Activated CD4-positive, alpha-beta memory T cell treated with anti-CD3 and anti-CD28 coated beads for 36 hours (primary cell): ENCODE measurements at places on chromosomes 5 and 9. TPM values are rescaled to one million over a fixed set of nuclear protein-coding genes. Genes with fewer than 3 reads are reported as not detected.

DNA sequence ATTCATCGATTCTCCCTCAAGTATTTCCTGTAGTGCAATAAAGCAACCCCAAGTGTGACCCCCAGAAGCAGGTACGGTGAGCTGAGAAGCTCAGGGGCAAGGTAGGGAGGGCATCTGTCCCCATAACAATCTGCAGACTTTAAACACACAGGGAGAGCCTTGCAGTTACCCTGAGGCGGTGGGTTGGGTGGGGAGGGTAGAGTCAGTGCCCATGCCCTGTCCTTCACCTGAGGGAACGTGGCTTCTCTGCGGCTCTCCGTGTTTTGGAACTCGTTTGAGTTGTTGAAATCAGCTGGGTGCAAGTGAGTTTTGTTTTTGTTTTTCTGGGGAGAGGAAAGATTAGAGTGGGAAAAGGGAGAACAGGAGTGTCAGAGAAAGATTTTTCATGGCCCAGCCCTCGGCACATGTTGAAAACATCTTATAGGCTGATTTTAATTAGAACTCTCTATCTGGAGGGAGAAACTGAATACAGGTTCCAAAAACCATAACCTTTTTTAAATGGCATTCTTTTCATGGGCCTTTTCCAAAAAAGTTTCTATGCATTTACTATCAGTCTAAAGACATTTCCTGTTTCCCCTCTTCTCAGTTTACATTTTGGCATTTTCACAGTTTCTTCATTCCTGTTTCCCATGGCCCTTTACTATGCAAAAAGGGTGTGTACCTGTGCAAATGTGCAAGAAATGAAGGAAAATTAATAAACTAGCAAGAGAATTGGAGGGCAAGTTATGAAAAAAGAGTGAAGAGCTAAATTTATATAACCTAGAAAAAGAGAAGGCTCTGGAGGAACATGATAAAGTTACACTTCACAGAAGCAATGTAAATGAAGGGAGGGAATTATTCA lies 266.5 kb upstream of the VLDLR start:
- no peak for DNase-seq

GRCh38 chr5:108505608-108506007 lies 123.7 kb upstream of the FBXL17 start:
- DNase-seq, result no peak

- DNase-seq, result peak; percentile 84
Measured at GRCh38 chr5:150778517-150779396, at the start of gene SMIM3. Gene SMIM3 (plus strand): TSS chr5:150778757. CDS start chr5:150795441, 16,684 bp downstream.

GRCh38 chr9:80077059-80077458 lies 505.3 kb downstream of the TLE4 start:
- no peak for DNase-seq

DNA sequence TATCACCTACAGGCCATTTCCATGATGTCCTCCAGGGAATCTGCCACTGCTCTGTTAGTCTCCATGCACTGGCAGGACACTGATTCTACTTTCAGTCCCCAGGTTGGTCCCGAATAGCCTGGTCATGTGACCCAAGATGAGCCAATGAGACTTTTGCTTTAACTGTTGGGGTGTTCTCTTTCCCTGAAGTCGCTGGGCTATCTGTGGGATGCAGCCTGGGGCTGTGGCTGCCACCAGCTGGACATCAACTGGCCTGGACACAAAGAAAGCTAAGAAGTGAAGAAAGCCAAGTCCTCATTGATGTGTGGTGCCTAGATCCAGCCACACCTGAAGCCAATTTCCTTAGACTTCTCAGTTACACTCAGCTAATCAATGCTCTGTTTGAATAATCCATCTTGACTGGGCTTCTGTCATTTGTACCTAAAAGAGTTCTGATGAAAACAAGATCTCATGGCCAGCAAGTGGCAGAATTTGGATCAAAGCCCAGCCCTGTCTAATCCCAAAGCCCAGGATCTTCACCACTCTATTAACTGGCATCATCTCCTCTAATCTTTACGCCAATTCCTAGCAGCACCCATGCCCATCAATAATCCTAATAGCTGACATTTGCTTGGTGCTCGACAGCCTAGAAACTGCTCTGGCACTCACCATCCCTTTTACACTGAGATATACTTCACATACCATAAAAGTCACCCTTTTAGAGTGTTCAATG lies 37.0 kb downstream of the SH3PXD2B start:
- no peak for DNase-seq

The SV2C gene
- total RNA-seq, result 0.02 TPM

DNA sequence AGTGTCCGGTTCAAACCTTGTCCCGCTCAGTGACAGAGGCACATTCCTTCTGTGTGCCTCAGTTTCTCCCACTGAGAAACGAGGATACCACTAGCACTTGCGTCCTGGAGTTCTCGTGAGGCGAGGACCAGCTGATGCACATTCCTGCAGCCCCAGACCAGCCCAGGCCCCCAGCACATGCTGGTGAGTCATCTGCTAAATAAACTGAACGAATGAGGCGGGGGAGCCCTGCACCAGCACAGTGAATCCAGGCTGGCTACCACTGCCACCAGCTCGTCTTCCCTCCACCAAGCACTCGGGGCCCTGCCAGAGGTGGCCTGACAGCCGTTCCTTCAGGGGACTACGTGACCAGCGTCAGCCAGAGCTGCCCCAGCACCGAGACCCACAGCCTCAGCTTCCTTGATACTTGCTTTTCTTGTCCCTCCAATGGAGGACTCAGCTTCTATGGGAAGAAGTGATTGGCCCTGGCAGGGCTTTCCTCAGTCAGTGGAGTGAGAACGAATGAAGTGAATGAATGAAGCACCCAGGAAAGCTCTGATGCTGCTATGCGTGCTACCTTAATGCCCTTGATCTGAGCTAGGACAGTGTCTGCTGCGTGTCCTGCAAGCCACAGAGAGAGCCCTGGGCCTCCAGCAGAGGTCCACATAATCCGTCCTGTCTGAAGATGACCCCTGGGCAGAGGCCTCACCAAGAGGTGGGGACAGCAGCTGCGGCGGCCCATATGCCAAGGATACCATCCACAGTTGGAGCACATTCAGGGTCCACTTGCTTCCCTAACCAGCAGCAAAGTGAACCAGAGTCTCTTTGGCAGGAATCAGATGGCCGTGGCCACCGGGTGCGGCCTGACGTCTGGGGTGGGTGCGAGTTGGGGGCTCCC lies 13.5 kb upstream of the BARX1 start:
- no peak for DNase-seq

GRCh38 chr9:98784831-98785806 lies 11.2 kb downstream of the ANKS6 start:
- DNase-seq, result no peak

GRCh38 chr5:143314659-143315058 lies 88.8 kb downstream of the NR3C1 start:
- no peak for DNase-seq

DNA sequence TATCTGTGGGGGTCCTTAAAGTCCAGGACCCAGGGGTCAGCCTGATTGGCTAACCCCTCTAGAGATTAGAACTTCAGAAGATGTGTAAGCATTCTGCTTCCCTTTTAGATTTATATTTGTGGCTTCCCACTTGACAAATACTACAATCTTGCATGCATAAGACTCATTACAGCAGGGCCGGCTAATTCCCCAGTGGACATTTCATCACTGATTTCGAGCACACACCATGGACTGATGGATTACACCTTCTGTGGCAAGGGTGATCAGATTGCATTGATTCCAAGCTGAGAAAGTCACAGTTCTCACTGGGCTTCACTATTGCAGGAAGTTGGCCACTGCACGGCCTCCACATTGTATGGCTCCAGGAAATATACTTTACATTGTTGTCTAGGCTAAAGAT lies 65.8 kb upstream of the DAPK1 start:
- no peak for DNase-seq

The RALGPS1 gene
- total RNA-seq, result 2.1 TPM

The SPOCK1 gene
- not detected for total RNA-seq

The PPIP5K2 gene
- total RNA-seq, result 44.4 TPM

The EEIG1 gene
- 50.7 TPM for total RNA-seq

The CCL27 gene
- total RNA-seq, result not detected

- no peak for DNase-seq
Measured at GRCh38 chr5:112794410-112794809, 56.7 kb downstream of the APC start.

DNA sequence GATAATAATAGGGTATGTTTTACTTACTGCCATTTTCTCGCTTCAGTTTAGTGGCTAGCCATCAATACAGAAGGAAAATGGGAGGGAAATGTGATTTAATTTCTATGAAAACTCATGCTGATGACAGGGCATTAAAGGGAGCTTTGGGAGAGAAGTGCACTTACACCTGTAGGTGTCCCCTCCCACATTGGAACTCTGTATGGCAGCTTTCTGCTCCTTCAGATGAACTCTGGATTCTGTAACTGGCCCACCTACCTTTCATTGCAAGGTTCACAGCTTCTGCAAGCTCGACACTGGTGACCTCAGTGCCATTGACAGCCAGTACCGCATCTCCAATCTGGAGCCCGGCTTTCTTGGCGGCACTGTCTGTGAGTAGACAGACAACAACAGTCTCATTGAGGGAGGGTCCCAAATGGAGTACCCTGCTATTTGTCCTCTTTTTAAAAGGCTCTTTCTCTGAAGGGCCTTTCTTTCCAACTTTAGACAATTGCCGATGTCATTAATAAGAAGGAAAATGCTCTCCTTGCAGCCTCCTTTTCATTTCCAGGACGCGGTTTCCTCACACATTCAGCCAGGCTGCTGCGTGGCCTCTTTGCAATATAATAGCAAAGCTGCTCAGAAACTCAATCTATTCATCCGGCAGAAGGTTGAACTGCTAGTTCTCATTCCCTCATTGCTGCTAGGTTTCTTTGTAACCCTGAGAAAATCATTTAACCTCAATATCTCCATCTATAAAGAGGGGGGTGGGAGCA lies 63.6 kb downstream of the NUDT12 start:
- DNase-seq, result no peak

GRCh38 chr5:109511980-109512734 lies 102.4 kb upstream of the PJA2 start:
- no peak for DNase-seq

- no peak for DNase-seq
Measured at GRCh38 chr5:149561848-149562247, 10.6 kb upstream of the CSNK1A1 start.

The RLN1 gene
- 1.2 TPM for total RNA-seq

DNA sequence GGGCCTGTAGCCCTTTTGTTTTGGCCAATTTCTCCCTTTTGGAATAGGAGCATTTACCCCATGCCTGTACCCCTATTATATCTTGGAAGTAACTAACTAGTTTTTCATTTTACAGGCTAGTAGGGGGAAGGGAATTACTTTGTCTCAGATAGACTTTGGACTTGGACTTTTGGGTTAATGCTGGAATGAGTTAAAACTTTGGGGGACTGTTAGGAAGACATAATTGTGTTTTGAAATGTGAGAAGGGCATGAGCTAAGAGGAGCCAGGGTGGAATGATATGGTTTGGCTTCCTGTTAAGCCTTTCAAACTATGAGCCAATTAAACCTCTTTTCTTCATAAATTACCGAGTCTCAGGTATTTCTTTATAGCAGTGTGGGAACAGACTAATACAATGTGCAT lies 168.1 kb downstream of the FGF1 start:
- no peak for DNase-seq

The ROR2 gene
- total RNA-seq, result 0.05 TPM

GRCh38 chr9:1913631-1914330 lies 101.4 kb upstream of the SMARCA2 start:
- no peak for DNase-seq

The SEMA5A gene
- 0.52 TPM for total RNA-seq

DNA sequence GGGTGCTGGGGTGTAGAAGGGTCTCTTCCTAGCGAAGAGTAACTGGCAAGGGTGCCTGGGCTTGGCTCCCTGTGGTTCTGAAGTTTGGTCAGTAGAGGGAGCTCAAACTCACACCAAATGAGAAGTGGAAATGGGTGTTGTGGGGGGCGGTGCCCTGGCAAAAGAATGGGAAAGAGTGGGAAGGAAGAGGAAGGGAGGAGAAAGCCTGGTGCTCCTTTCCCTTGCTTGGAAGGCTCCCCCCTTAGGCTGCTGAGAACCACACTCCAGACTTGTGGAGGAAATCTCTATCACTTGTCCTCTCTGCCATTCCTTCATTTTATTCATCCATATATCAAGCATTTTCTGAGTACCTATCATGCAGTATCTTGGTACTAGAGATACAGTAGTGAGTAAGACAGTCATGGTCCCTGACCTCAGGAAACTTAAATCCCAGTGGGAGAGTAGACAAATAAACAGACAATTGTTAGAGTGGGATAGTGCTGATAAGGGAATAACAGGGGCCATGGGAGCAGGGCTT lies 13.0 kb downstream of the SLC4A9 start:
- DNase-seq, result peak; percentile 48

DNA sequence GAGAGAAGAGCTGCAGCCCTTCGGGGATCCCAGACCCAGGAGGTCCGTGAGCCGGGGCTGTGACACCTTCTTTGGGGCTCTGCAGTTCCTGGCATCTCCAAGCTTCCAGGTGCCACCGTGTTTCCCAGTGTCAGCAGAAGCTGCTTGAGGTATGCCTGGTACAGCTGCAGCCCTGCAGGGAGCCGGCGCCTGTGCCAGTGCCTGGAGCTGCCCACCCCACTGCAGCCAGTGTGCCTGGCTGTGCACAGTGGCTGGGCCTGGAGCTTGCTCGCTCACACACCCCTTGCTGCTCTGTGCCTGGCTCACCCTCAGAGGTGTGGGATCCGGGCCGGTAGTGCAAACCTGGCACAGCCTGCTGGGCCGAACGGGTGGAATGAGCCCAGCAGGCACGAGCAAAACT lies 65.5 kb downstream of the NACC2 start:
- no peak for DNase-seq

DNA sequence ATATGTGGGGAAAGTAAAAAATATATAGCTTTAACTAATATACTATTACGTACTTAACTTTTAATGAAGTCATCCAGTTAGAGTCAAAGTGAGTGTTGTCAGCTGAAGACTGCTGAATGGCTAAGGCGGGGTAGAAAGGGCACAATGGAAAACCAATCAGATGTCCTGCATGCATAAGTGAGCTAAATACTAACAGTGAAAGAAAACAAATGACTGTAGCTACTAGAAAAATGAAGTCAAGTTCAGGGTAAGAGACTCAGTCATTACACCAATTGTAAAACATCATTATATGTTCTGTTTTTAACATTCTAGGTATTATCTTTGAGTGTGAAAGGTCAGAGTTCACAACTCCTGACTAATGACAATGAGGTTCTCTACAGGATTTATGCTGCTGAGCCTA lies 295.2 kb downstream of the ADGRV1 start:
- no peak for DNase-seq

GRCh38 chr9:132507670-132508469 lies 74.5 kb upstream of the BARHL1 start:
- DNase-seq, result peak; percentile 74

The C6 gene
- not detected for total RNA-seq

The LHX2 gene
- not detected for total RNA-seq

The ZNF883 gene
- total RNA-seq, result 0.29 TPM

The EIF4E1B gene
- total RNA-seq, result not detected

DNA sequence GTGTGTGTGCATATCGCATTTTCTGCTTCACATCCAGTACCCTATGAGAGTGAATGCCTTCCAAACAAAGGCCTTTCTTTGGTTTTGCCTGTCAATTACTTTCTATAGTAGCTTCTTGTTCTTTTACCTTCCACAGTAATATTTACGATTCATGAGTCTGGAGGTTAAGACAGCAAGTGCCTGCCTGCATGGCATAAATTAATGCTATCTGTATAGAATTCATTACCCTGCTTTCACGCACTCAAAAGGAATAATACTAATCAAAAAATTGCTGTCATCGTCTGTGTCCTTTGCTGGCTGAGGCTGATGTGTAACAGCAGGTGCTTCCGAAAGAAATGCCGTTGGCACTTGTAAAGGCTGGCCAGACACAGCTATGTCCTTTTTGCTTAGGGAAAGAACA lies 1304.4 kb upstream of the CDH6 start:
- no peak for DNase-seq

- no peak for DNase-seq
Measured at GRCh38 chr9:87479801-87480201, 17.9 kb upstream of the DAPK1 start.

GRCh38 chr5:145835848-145836239 lies 702 bp upstream of the PRELID2 start:
- no peak for DNase-seq
